Endodermal cell (in vitro differentiated cells): ENCODE measurements at places on chromosomes 7 and 10. TPM values are rescaled to one million over a fixed set of nuclear protein-coding genes. Genes with fewer than 3 reads are reported as not detected.

DNA sequence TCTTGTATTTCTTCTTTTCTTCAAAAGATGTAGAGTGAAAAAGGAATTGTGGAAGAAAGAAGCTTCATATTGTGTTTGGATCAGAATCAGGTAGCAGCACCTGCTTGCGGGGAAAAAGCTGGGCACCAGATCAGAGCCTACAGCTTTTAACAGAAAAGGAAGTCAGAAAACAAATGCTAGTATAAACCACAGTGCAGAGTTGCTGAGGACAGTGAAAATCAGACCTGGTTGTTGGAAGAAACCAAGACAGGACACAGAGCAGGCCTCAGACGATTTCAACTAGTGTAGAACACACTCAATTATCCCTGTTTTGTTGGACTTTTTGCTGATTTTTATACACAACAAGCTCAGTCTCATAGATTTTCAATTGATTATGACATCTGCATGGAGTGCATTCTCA is 221.4 kb downstream of the PTN start:
- DNase-seq = no peak
- no peaks in the 10 kb centered on the region for H3K36me3 ChIP-seq
- H3K27ac ChIP-seq = no peak overlapping the region

DNA sequence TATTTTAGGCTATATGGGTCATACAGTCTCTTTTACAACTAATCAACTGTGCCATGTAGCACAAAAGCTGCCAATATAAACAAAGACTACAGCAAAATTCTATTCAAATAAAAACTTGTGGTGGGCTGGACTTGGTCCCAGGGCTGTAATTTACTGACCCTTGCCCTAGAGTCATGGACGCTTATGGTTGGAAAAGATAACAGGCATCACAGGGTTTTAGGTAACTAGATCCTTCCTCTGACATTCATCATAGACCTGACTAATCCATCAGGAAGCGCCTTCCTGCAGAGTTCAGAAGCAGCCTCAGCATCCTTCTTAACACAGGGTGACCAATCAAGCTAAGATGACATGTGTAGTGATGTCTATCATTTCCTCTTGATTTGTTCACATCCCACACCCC is 40.2 kb upstream of the GPAM start:
- H3K4me1 ChIP-seq = no peaks in the 10 kb centered on the region
- no peak for DNase-seq
- H3K27ac ChIP-seq = no peak overlapping the region

- H3K4me3 ChIP-seq = no peak overlapping the region
- H3K36me3 ChIP-seq = no peaks in the 10 kb centered on the region
- H3K27me3 ChIP-seq = no peaks in the 10 kb centered on the region
- no peak for DNase-seq
- H3K4me1 ChIP-seq = peaks cover 2% of the 10 kb centered on the region
These were observed 276.9 kb downstream of the BAMBI start for GRCh38 chr10:28954211-28954610.

GRCh38 chr7:155598810-155599210 is 45.7 kb upstream of the RBM33 start:
- H3K27ac ChIP-seq = no peak overlapping the region
- no peaks in the 10 kb centered on the region for H3K36me3 ChIP-seq
- DNase-seq = peak; percentile 96
- no peaks in the 10 kb centered on the region for H3K27me3 ChIP-seq

DNA sequence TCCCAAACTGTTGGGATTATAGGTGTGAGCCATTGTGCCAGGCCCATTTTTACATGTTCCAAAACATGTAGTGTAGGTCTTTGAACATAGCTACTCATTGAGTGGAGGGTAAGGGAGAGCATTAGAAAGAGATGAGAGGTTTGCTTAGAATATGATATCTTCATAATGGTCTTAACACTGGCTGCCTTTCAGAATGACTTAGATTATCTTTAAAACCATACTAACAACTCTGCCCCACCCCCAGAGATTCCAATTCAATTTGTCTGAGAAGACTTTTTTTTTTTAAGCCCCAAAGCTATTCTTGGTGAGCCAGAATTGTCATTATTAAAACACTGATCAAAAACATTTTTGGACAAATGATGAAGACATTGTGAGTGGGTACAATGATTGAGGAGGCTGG is 168.9 kb downstream of the PHTF2 start:
- no peak for DNase-seq
- H3K27me3 ChIP-seq = peaks cover 28% of the 10 kb centered on the region
- H3K4me1 ChIP-seq = no peaks in the 10 kb centered on the region
- no peak overlapping the region for H3K27ac ChIP-seq
- H3K4me3 ChIP-seq = no peak overlapping the region

DNA sequence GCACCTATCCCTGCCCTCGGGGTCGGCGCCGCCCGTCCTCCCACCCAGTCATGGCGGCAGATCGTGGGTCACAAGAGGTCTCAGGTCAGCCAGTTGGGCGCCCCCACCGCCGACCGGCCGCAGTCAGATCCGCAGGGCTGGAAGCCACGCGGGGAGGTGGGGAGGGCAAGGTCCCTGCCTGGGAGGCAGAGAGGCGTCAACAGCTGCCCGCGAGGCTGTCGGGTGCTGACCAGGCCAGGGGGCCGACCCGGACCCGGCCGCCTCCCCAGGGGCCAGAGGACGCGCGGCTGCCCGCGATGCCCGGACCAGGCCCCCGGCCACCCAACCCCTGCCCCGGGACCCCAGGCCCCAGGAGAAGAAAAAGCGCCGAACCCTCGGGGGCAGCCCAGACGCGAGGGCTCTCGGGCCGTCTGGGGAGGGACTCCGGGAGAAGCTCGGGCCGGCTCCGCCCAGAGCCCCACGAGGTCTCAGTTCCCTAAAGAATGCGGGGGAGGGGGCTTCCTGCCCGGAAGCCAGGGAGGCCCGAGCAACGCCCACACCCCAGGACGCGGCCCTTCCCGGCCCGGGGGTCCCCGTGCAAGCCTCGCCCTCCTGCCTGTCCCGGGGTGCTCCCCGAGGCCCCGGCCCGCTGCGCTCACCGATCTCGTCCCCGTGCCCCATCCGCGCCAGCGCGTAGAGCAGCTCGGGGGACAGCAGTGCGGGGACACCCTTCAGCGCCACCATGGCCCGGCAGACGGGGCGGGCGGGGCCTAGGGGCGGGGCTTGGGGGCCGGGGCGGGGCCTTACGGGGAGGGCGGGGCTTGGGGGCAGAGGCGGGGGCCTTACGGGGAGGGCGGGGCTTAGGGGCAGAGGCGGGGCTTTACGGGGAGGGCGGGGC is at the start of gene FUOM:
FUOM (minus strand) TSS at position 735 of the 877 bp plus-strand sequence; CDS start at position 723, 12 bp downstream.
- peak; percentile 95 for DNase-seq
- no peak within 1 kb of the TSS for H3K27ac ChIP-seq
- H3K36me3 ChIP-seq = peaks cover 22% of the 10 kb centered on the region
- peak within 1 kb of the TSS; percentile 83 for H3K4me3 ChIP-seq

GRCh38 chr7:38817526-38817925 is 91.5 kb downstream of the VPS41 start:
- no peak overlapping the region for H3K4me3 ChIP-seq
- H3K4me1 ChIP-seq = no peaks in the 10 kb centered on the region
- peaks cover 26% of the 10 kb centered on the region for H3K36me3 ChIP-seq
- H3K27ac ChIP-seq = no peak overlapping the region
- DNase-seq = no peak
- no peaks in the 10 kb centered on the region for H3K27me3 ChIP-seq

DNA sequence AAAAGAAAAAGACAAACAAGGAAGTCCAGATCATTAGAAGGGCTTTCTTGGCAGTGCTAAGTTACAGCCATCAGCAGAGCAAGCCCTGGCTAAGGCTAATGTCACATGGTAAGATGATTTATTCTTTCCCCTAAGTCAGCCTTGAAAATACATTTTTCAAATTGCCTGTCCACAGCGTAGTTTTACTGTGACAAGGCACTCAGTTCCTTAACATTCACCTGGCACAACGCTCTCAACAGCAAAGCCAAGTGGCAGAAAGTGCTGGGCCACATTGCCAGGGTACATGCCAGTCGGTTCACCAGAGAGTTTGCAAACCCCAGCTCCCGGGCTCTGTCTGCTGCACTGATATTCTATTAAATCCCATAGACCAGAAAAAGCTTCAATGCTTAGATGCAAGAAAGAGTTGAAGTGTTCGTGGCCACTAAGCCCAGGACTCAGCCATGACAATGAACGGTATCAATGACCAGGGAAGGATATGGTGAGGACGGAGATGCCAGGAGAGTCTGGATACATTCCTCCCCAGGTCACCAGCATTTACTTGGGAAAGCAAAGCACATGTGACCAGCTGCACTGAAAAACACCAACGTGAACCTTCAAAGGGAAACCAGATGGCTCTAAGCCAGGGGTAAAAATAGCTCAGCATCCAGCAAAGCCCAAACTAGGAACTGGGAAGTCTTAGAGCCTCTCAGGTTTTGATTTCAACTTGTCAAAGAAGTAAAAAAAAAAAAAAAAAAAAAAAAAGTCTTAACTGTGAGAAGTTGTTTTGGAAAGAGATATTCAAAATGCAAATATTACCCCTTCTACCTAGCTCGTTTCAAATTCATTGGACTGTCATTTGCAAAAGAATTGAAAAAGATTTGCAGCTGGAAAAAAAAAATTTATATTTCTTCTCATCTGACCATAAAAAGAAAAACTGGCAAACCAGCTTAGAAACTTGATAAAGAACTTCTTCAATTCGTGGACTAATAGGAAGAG is 23.9 kb upstream of the MPP7 start:
- H3K27me3 ChIP-seq = no peaks in the 10 kb centered on the region
- no peaks in the 10 kb centered on the region for H3K4me1 ChIP-seq
- peak; percentile 53 for DNase-seq
- H3K36me3 ChIP-seq = no peaks in the 10 kb centered on the region

DNA sequence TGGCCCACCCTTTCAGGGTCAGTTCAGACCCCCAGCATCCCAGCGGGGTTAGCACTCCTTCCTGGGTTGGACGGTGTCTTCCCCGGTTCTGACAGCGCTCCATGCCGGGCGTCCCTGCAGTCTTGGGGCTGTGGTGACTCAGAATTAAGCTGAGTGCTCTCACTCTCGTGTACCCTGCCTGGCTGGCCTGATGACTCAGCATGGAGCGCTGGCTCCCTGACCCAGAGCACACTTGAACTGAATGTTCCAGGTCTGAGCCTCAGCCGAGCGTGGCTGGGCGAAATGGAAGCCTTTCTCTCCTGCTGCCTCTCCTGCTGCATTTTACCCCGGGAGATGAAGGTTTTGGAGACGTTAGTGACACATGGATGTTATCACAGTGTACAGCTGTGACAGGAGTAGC is 7.1 kb downstream of the BAG3 start:
- peaks cover 19% of the 10 kb centered on the region for H3K36me3 ChIP-seq
- peak; percentile 79 for DNase-seq
- peaks cover 6% of the 10 kb centered on the region for H3K27me3 ChIP-seq
- no peak overlapping the region for H3K4me3 ChIP-seq
- peaks cover 51% of the 10 kb centered on the region for H3K4me1 ChIP-seq

- DNase-seq = peak; percentile 45
- H3K36me3 ChIP-seq = peaks cover 19% of the 10 kb centered on the region
- no peaks in the 10 kb centered on the region for H3K27me3 ChIP-seq
These were observed 36.5 kb downstream of the SKIDA1 start for GRCh38 chr10:21488957-21489446.

GRCh38 chr7:22934023-22934422 is 79.9 kb downstream of the HYCC1 start:
- no peak overlapping the region for H3K4me3 ChIP-seq
- H3K4me1 ChIP-seq = peaks cover 29% of the 10 kb centered on the region
- H3K36me3 ChIP-seq = no peaks in the 10 kb centered on the region
- no peak for DNase-seq

GRCh38 chr10:43123361-43124093 is 14.7 kb upstream of the CSGALNACT2 start:
- DNase-seq = peak; percentile 20
- H3K4me1 ChIP-seq = no peaks in the 10 kb centered on the region
- no peak overlapping the region for H3K4me3 ChIP-seq
- H3K27ac ChIP-seq = no peak overlapping the region

DNA sequence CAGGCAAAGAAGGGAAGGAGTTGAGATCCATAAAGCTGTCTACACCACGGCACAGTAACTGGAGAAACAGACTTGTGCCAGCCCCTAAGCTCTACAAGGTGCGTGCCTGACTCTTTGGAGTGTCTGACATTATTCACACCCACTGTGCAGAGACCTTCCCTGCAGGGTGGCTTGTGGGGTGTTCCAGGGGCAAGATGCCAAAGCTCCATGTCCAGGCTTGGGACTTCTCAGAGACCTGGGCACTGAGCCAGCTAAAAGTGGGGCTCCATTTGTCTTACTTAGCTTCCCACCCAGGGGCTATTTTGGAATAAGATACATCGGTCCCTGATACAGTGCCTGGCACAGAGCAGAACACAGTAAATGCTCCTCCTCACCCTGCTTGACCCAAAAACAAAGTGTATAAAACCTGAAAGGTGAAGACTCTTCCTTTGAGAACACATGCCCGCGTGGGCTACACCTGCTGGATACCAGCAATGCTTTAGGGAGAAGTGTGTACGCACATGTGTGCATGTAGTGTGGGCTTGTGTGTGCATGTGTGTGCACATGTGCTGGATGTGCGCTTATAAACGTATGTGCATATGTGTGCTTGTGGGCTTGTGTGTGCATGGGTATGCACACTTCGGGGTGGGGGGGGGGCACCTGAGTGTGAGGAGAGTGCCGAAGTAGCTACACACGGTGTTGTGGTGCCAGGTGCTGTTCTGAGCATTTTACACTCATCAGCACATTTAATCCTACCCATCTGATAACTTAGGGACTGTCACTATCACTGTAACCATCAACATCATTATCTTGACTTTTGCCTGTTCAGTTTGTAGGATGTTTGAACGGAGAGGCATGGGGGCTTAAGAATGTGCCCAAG is 143.0 kb downstream of the ARHGAP22 start:
- H3K27me3 ChIP-seq = peaks cover 15% of the 10 kb centered on the region
- H3K36me3 ChIP-seq = no peaks in the 10 kb centered on the region
- H3K27ac ChIP-seq = no peak overlapping the region
- no peak for DNase-seq

GRCh38 chr10:29317027-29317420 is 28.2 kb downstream of the LYZL1 start:
- no peaks in the 10 kb centered on the region for H3K36me3 ChIP-seq
- DNase-seq = no peak
- H3K27me3 ChIP-seq = no peaks in the 10 kb centered on the region

DNA sequence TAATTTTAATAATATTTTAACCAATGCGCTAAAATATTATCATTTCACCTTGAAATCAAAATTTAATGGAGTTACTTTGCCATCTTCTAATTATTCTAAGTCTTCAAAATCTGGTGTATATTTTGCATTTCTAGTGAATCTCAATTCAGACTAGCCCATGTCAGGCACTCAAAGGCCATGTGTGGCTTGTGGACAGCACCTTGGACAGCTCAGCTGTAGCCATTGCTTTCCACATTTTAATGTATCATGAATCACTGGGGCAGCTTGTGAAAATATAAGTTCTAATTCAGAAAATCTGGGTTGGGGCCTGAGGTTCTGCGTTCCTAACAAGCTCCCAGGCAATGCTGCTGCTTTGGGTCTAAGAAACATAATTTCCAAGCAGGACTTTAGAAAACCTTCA is 57.2 kb downstream of the MGAM2 start:
- H3K27me3 ChIP-seq = no peaks in the 10 kb centered on the region
- H3K4me1 ChIP-seq = no peaks in the 10 kb centered on the region
- DNase-seq = peak; percentile 72
- no peak overlapping the region for H3K4me3 ChIP-seq

PARD3 gene
- 58.9 to 74.8 TPM (median 59.6 TPM) in 3 replicates for total RNA-seq

TRIM50 gene
- total RNA-seq = 0.33 TPM in 1 of 3 replicates, not detected in the others

CDHR1 gene
- total RNA-seq = 0.77 to 2.0 TPM (median 1.3 TPM) in 3 replicates

LRRTM3 gene
- total RNA-seq = 0.16 TPM in 1 of 2 replicates, not detected in the other

VSTM4 gene
- 0.28 to 0.77 TPM (median 0.65 TPM) in 3 replicates for total RNA-seq

TFR2 gene
- 1.4 and 1.6 TPM in 2 replicates for total RNA-seq
